Tibial nerve (tissue), 4 donors: ENCODE measurements at places on chromosomes 4 and X. TPM values are rescaled to one million over a fixed set of nuclear protein-coding genes. Genes with fewer than 3 reads are reported as not detected.

Gene TSPAN7
- 68.2 TPM for total RNA-seq

- no peak for DNase-seq
Observed at GRCh38 chrX:25548811-25549210, 533.0 kb upstream of the ARX start.

Gene SCML2
- total RNA-seq: 0.59 TPM

Gene USP17L11
- total RNA-seq: not detected

Gene DOK7
- total RNA-seq: not detected

- no peak for DNase-seq
Observed at GRCh38 chr4:57013543-57014120, 34.9 kb downstream of the POLR2B start.

GRCh38 chr4:88448889-88449288 lies 8.0 kb upstream of the HERC5 start:
- no peak for DNase-seq

- no peak for DNase-seq
Observed at GRCh38 chrX:149611623-149612175, 16.6 kb upstream of the HSFX2 start.

DNA sequence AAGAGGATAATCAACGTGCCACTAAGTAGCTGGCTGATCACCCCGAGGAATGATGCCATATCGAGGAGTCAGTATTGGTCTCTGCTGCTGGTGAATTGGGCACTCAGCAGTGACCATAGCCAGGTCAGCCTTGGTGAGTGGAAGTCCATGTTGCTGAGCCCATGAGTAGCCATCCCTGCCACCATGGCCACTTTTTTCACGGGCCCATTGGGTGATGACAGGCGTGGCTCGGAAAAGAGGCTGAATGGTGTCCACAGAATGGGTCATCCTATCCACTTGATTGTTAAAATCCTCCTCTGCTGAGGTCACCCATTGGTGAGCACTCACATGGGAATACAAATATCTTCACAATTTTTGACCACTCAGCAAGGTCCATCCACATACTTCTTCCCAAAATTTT lies 114.4 kb downstream of the UBE2NL start:
- no peak for DNase-seq

GRCh38 chr4:122824616-122825015 lies 2.0 kb upstream of the FGF2 start:
- DNase-seq: no peak

Gene PAK3
- total RNA-seq: 24.9 TPM

Gene NIPAL1
- total RNA-seq: 1.7 TPM

- no peak for DNase-seq
Observed at GRCh38 chr4:140395668-140396067, 22.2 kb downstream of the SCOC start.

GRCh38 chr4:122906859-122907305 lies 15.5 kb downstream of the NUDT6 start:
- DNase-seq: no peak

Gene TCEAL7
- total RNA-seq: 15.9 TPM

- no peak for DNase-seq
Observed at GRCh38 chrX:96721354-96721753, 36.7 kb downstream of the DIAPH2 start.

Gene F11
- total RNA-seq: 2.0 TPM
